CD4-positive, alpha-beta T cell treated with Interleukin-17A for 1 hour (primary cell): ENCODE measurements at places on chromosomes 2 and 18.

DNA sequence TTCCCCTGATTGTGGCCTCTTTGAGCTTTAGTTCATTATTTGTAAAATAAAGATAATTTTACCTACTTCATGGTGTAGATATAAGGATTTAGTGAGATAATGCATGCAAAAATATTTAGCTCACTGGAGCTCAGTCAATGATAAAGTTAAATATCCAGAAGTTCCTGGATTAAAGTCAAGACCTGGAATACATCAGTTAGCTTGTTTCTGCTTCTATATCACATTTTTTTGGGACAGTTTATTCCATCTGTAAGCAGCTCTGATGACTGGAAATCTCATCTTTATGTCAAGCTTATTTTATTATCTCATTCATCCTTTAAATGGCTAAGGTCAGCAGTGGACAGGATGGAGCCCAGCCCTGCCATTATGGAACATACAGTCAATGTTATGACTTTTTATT is 152.0 kb downstream of the EVA1A start:
- DNase-seq, result no peak

- no peak for DNase-seq
Measured at GRCh38 chr2:29241955-29242565, 126.8 kb downstream of the CLIP4 start.

DNA sequence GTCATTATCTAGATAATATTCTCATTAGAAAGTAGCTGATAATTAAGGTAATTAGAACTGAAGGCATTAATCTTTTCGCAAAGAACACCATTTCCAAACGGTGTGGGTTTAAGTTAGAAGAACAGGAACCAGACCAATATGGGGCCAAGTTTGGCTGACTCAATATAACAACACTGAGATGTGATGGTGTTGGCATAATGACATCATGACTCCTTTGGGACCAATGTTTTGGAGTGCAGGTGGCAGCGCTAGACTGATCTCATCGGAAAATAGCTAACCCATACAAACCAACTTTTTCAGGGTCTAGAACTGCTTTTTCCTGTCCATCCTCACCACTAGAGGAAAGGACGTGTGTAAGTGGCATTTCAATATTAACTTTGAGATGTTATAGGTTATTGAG is 1171.7 kb upstream of the ZEB2 start:
- DNase-seq, result no peak

DNA sequence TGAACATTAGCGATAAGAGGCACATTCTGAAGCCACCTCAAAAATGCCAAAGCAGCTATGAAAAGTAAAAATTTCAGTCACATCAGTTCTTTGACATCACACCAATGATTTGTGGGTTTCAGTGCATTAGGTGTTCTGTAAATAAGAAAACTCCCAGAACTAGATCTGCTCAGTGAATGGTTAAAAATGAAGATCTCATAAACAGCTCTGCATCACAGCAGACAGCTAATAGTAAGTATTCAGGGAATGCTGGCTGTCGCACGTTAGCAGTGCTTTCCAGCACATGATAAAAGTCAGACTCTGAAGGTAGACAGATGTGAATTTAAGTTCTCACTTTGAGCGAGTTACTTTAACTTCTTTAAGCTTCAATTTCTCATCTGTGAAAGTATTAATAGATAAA is 154.9 kb downstream of the SATB2 start:
- no peak for DNase-seq

DNA sequence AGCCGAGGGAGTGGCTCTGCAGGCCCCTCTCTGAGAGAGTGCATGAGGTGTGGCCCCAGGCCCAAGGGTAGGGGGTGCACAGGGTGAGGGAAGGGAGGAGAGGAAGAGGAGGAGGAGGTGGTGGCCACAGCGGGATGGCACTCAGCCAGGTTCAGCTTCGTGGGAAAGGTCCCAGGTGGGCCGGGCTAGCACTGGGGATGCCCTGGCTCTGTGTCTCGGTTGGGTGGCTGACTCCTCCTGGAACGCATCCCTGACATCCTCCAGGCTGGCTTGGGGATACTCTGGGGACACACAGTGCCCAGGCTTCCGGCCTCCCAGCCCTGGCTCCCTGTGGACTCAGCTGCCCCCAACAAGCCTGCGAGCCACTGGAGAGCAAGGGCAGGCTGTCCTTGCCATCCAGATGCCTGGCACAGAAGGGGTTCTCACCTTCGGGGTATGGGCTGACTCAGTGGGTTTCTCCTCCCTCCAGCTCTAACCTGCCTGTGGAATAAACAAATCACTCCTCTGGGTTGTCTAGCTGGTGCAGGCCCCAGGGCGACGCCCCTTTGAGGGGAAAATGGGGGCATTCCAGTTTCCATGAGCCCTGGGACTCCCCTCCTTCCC is 582 bp upstream of the ZAP70 start:
- peak; percentile 38 for DNase-seq

GRCh38 chr2:118242216-118242615 is 153.9 kb downstream of the INSIG2 start:
- DNase-seq, result no peak

DNA sequence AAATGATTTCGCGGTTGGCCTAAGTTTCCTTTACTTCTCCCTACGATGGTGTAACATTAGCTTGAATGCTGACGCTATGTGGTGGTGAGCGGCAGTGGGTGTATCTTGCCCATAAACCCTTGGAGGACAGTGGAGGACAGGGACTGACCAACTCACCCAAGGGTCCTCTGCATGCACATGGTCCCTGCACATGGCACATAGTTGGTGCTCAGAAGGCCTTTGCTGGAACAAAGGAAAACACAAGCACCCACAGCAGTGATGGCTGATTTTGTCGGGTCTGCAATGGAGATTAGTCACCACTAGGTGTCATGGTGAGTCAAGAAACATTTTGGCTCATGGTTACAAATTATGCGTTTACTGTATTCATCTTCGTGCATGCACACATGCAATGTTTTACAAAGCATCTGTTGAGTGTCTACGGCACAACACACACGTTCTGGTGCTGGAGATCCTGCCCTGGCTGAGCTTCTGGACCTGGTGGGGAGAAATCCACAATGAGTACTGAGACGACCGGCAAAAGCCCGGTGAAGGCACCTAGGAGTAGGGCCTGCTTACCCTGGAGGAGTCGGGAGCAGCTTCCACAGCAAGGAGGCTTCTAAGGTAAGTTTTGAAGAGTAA is 44.0 kb downstream of the PDCL3 start:
- peak; percentile 52 for DNase-seq

- no peak for DNase-seq
Measured at GRCh38 chr2:31070339-31071125, 67.7 kb downstream of the GALNT14 start.
